ENCODE measurements at places on chromosomes 2 and 18.

DNA sequence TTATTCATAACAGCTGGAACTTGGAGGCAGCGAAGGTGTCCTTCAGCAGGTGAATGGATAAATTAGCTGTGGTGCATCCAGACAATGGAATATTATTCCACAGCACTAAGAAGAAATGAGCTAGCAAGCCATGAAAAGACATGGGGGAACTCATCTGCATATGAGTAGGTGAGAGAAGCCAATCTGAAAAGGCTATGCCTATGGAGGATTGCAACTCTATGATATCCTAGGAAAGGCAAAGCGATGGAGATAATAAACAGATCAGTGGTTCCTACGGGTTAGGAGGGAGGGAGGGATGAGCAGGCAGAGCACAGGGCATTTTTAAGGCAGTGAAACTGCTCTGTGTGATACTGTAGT, 66.2 kb downstream of the ODC1 start:
- no peak for DNase-seq

DNA sequence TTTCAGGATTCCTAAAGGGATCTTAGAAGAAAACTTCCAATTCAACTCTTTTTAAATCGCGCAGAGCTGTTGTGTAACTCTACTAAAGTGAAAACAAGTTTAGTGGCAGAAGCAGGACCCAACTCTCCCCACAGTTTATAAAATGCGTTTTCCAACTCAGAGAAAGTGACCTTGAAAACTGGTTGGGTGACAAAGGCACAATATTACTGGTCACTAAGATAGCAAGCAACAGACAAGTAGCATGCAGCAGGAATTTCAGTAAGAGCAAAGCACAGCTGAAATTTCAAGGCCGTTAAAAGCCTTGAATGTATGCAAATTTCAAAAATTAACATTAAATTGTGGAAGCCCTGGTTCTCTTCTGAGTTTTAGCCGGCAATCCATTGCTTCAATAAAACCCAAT, 66.9 kb downstream of the STK39 start:
- no peak for DNase-seq

- no peak for DNase-seq
Observed at GRCh38 chr2:135742325-135742757, 686 bp downstream of the UBXN4 start.

DNA sequence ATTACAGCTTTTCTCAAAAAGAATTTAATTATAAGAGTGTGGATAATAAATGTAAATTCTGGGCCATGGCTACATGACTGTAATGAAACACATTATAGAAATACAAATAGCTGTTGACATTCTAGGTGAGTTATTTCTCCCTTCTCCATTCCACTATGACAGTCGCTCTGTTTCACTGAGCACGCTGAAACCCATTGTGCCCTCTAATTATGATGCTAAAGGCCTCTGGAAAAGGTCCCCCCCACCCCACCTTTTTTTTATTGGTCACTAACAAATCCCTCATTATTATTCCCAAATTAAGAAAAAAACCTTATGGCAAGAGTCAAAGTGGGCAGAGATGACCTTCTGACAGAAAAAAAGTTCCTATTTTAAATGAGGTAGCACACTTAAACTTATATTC, 285.0 kb upstream of the SIX3 start:
- no peak for DNase-seq

- DNase-seq, result no peak
Observed at GRCh38 chr2:8682719-8683667, 1.1 kb downstream of the ID2 start.

DNA sequence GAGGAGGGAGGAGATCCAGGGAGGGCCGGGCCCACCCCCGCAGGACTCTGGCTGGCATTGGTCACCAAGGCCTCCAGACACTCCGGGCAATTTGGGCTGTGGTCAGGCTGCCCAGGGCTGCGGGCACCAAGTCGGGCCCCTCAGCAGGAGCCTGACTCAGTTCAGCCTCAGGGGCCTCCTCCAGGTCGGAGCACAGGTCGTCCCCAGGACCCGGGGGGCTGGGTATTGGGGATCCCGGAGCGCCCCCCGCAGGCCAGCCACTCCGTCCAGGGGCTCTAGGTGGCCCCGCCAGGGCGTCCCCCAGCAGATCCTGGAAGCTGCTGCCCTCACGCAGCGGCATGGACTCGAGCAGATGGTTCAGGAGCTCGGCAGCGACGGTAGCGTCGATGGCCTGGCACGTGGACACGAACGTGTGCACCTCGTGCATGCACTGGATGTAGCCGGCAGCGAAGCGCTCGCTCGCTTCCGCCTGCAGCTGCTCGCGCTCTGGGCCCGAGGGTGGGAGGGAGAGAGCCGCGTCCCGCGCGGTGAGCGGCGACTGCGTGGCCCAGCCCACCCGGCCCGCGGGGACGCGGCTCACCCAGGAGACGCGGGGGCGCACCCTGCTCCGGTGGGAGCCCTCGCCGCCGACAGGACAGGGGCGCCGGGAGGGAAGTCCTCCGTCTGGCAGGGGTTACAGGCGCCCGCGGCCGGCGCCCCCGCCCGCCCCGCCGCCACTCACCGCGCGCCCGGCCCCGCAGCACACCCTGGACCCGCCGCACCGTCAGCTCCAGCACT, 884 bp downstream of the HES6 start:
- DNase-seq, result no peak

DNA sequence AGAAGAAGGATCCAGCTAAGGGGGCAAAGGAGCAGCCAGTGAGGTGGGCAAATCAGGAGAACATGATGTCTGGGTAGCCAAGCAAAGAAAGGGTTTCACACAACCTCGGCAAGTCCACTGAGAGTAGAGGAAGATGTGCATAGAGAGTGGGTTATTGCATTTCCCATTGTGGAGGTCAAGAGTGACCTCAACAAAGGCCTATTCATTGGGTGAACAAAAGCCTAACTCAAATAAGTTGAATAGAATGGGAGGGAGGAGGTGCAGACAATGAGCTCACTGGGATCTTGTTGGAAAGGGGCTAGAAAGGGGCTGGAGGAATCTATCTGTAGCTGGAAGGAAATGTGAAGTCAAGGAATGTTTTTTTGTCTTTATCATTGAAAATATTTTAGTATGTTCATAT, 14.0 kb upstream of the PDCL3 start:
- no peak for DNase-seq

GRCh38 chr2:73588177-73588576, 54.0 kb downstream of the NAT8 start:
- no peak for DNase-seq

- no peak for DNase-seq
Observed at GRCh38 chr2:237688081-237688480, 60.7 kb downstream of the LRRFIP1 start.

- DNase-seq, result no peak
Observed at GRCh38 chr2:64919261-64919660, 69.9 kb upstream of the SLC1A4 start.

- no peak for DNase-seq
Observed at GRCh38 chr2:2804528-2804927, 473.5 kb upstream of the MYT1L start.

DNA sequence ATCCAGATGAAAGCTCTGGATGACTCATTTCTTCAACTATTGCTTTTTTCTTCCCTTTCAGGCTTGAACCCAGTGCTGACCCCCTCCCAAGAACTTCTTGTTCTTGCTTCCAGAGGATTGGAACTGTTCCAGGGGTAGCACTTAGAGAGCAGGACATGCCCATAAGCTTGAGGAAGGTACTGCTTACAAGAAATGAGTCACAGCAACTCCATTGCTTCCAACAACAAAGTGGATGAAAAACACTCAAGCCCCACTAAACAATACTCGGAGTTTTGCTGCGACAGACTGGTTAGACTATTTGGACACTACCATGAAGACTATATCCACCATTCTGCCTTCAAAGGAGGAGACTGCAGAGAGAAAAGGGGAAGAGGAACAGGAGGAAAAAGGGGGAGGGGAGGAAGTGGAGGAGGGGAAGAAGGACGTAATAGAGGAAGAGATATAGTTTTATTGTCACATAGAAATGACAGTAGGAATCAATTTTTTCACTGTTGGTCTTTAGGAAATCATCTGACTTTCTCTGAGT, 1.6 kb upstream of the EPC2 start:
- no peak for DNase-seq

GRCh38 chr2:73386342-73386868, 769 bp downstream of the ALMS1 start:
- DNase-seq, result no peak

- no peak for DNase-seq
Observed at GRCh38 chr2:201859949-201860348, 53.6 kb downstream of the CDK15 start.

All from NCI-H2107 (cell line).